Midbrain (tissue), 1 donor: ENCODE measurements at places on chromosomes 6 and 20.

- peak; percentile 13 for DNase-seq
Observed at GRCh38 chr6:84774157-84774984, 10.0 kb upstream of the TBX18 start.

DNA sequence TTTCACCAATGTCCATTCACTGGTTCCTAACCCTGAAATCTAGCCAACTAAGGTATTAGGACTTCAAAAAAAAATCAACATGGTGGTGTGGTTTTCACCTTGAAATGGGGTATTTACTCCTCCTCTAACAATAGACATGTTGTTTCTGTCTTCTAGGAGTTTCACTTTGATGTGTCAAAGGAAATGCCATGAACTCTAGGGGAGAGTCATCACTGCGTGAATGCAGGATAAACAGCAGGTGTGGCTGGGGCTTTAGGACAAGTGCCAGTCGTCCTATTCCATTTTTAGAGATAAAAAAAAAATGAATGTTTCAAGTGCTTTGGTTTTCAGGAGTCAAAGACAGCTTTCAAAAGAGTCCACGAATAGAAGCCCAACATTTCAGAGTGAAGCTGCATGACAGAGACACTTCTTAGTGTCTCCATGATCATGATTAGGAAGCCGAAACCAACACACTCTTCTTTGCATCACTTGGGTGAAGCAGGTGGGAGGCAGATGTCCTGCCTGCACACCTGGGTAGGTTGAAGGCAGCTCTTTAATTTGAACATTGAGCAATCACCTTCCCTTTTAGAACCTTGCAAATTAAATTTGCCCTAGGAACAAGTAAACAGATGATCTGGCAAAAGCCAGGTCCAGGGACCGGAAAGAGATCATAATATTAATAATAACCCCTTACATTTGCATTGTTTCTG, 328.5 kb upstream of the PRDM1 start:
- DNase-seq = no peak

GRCh38 chr6:31908791-31909190, 6.9 kb upstream of the ZBTB12 start:
- no peak for DNase-seq

DNA sequence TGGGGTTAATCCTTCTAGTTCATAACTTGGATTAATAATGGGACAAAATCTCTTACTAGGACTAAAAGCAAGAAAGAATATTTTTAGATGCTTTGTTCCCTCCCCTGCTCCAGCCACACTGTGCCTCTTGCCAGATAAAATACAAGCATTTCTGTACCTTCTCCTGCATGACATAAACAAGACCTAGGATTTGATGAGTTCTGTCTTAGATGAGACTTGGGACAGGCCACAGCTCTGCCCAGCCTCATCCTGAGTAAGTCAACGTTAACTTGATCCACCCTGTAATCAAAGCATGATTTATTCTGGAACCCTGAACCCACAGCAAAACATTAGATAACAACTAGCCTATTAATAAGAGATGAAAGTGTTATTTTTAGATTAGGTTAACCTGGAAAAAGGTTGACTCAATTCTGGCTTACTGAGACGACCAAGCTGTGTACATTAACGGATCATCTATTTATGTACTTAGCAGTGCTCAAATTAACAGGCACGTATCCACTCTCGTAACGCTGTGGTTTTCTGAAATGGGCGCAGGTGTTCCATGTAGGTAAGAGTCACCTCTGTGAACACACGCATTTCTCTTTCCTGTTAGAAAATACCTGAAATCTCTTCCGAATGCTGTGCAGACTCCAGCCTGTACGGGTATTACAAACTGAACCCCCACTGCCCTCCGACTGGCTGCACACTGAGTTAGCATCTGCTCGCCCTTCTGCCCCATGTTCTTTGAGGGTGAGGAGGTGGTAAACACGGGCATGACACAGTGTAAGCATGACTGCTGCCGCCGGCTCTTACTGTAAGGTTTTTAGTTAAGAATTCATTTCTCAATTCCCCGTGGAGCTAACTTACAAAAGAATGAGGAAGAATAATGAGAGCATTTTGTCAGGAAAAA, 132.1 kb upstream of the FOXQ1 start:
- no peak for DNase-seq

DNA sequence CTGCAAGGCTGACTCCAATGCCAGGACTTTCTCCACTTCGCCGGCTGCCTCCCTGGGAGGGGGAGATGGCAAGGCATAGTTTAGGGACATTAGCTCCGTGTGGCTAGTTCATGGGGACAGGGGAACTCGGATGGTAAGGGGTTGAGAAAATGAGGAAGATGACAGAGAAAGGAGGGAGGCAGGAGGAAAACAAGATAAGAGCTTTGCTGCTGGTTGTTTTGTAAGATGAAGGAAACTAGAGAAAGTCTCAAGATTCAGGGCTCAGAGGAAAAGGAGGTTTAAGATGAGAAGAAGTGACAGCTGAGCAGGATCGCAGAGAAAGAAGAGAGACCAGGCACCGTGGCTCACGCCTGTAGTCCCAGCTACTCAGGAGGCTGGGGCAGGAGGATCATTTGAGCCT, 180.9 kb upstream of the RREB1 start:
- no peak for DNase-seq

DNA sequence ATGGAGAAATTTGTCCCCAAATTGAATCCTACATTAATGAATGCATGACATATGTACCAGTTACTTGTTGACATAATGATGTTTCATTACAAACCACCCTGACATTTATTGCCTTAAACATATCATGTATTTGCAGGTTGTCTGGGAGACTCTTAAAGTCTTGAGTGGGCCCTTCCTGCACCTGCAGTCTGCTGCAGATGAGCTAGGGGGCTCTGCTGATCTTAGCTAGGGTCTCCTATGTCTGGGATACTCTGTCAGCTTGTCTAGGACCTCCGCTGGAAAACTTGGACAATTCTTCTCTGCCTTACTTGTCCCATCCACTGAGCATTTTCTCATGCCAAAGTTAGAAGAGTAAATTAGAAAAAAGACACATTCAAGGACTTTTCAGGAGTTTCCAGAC, 581.6 kb downstream of the HAO1 start:
- no peak for DNase-seq

DNA sequence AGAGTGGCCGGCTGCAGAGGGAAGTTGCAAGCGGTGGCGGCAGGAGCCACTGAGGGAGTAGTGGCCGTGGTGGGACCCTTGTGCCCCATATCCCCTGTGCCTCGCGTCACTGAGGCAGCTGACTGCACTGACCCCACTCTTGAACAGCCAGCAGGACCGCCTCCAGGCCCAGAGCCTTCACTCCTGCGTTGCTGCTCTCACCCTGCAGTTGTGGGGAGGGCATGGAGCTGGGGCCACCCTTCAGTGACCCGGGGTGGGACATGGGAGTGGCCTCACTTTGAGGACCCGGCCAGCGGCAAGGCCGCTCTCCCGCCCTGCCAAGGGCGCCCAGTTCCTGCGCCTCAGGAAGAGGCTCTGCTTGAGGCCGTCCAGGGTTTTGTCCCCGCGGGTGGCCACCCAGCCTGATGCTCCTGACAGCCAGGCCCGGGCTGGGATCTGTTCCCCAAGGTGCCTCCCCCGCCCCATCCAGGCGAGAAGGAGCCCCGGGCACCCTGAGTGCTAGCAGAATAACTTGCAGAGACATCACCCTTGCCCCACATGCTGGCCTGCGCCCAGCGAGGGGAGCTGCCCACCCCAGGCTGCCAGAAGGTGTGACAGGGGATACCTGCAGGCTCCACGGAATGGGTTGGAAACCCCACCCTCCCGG, 44.4 kb downstream of the HLA-DRA start:
- DNase-seq = no peak

GRCh38 chr20:32966881-32967781, 37.1 kb downstream of the SUN5 start:
- no peak for DNase-seq

DNA sequence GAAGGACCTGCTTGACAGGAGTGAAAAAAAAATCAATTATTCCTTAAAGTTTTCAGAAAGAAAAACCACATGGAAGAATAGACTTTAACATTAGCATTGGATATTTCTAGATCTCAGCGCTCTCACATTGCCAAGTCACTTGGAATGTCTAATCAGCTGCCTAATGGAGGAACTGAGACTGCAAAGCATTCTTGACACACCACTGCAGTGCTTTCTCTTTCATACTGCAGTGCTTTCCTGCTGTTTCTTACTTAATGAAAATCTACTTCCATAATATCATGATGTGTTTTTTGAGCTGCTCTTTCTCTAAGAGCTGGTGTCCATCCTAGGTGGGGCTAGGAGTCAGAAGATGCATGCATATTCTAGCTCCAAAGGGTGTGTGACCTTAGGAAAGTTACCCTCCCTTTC, 20.4 kb upstream of the MCM3 start:
- DNase-seq = peak; percentile 29

GRCh38 chr6:45743028-45743615, 272.5 kb downstream of the CLIC5 start:
- no peak for DNase-seq

- DNase-seq = no peak
Observed at GRCh38 chr20:38135651-38136420, 29.2 kb downstream of the TGM2 start.

GRCh38 chr6:11025921-11026635, 18.0 kb downstream of the ELOVL2 start:
- DNase-seq = no peak

DNA sequence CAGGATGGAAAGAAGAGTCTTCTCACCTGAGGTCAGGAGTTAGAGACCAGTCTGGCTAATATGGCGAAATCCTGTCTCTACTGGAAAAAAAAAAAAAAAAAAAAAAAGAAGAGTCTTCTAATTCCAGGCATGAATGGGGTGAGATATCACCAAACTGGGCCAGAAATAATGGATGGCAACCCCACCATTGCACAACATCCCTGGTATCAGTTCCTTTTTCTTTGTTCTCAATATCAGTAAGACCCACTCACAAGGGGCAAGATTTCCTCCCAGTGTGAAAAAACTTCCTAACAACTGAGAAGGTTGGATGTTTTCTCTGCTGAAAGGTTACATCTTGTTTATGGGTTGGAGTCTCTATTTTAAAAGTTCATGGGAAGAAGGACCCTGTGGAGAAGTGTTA, 23.6 kb upstream of the NR2E1 start:
- DNase-seq = no peak

GRCh38 chr6:81241126-81242041, 511.1 kb downstream of the TENT5A start:
- no peak for DNase-seq

DNA sequence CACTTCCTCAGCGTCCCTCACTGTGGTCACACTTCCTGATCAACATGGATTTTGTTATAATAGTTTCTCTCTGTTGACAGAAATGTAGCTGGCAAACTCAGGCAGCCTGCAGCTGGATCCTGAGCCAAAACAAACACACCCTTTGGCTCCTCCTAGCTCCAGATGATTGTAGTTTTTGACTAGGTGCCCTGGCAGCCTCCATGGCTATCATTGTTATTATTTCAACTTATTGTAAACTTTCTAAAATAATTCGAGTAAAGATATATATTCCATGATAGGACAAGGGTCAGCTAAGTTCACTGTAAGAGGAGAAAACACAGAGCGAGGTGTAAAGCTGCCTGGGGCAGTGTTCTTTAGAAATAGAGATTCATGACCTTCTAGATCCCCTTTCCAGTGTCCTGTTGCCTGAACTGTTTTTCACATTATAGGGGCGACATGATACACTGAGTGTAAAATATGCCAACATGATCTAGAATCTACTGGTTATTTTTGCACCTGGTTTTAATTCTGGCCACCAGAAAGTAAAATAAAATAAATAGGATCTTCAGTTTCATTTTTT, 98.2 kb upstream of the HDGFL1 start:
- no peak for DNase-seq

DNA sequence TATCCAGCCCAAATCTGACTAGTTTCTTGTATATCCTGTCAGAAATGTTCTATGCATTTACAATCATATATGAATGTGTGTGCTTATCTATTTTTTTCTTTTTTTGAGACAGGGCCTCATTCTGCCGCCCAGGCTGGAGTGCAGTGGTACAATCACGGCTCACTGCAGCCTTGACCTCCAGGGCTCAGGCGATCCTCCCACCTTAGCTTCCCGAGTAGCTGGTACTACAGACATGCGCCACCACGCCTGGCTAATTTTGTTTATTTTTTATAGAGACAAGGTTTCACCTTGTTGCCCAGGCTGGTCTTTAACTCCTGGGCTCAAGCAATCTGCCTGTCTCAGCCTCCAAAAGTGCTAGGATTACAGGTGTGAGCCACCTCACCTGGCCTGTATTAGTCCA, 3.0 kb upstream of the RAB44 start:
- no peak for DNase-seq

DNA sequence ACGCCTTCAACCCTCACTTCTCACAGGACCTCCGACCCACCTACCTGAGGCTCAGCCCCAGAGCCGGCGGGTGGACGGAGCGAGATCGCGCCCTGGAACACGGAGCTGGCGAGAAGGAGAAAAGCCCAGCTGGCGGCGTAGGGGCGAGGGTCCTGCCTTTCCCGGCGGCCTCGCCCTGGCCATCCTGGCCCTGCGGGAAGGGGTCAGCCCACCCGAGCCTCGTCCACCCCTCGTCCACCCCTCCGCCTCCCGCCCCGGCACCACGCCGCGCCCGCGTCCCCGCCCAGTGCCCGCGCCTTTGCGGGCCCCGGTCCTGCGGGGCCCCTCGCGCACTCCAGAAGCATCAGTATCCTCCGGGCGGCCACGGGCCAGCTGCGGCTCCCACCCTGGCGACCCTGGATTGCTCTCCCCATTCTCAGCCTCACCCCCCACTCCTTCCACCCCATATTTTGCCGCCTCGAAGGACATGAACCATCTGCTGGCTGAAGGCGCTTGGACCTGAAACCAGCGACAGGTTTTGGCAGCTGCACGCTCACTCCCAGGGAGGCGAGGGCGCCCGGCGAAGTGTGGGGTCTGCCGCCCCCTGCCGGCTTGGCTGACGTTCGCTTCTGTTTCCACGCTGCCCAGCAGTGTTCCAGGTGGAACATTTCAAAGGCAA, 65.1 kb downstream of the PLG start:
- peak; percentile 66 for DNase-seq

GRCh38 chr6:14925699-14926026, 320.2 kb upstream of the JARID2 start:
- no peak for DNase-seq

DNA sequence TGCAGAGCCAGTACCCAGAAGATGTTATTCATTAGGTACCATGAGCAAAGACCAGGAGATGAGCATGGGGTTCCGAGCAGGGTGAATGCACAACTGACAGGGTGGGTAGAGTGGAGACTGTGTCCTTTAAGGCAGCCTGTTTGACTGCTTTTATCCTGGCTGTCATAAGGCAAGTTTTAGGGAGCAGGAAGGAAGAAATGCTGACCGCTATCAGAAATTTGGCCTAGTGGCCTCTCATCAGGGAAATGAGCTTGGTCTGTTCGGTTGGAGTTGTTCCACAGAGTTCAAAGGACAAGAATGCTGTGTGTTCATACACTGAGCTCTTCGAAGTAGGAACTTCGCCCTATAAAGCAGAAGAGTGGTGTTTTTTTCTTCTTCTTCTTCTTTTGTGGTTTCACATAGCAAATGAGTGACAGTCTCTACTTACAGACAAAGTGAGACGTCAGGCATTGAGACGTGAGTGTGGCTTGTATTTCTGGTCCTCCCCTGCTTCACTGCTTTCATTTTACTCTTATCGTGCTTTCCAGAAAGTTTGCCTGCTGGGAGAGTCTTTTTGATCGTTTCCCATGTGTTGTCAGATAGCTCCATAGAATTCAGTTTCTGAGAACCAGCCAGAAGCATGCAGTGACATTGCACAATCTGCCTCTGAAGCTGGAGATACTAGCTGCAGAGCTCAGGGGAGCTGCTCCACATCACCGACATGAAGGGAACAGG, at the start of gene CASS4:
TSS of gene CASS4 (plus strand) at position 502 of the 714 bp plus-strand sequence. CDS start at position 701, 199 bp downstream.
- DNase-seq = peak; percentile 39

- DNase-seq = no peak
Observed at GRCh38 chr6:163179061-163179460, 235.5 kb upstream of the QKI start.
